Tibial nerve (tissue), 4 donors: ENCODE measurements at places on chromosomes 7 and 10. TPM values are rescaled to one million over a fixed set of nuclear protein-coding genes. Genes with fewer than 3 reads are reported as not detected.

Gene NPSR1
- not detected for total RNA-seq

Gene PRTFDC1
- 0.78 TPM for total RNA-seq

Gene CACNA2D1
- 17.7 TPM for total RNA-seq

Gene SLC13A1
- not detected for total RNA-seq

DNA sequence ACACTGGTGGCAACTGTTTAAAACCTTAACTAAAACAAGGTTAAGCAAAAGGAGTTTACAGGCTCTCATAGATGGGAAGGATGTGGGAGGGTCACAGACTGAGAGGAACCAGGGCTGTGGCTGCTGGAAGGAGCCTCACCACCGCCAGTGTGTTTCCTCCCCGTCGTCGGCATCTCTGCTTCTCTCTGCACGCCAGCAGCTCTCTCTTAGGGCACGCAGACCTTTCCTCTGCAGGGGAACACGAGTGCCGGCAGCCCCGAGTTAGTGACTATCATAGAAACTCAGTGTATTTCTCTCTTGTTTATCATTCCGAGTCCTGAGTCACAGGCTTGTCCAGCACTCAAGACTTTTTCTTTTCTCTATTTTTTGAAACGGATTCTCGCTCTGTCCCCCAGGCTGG is 8.1 kb upstream of the SH2D4B start:
- peaks cover 5% of the 10 kb centered on the region for H3K4me1 ChIP-seq
- H3K27ac ChIP-seq, result no peak overlapping the region
- H3K36me3 ChIP-seq, result no peaks in the 10 kb centered on the region

DNA sequence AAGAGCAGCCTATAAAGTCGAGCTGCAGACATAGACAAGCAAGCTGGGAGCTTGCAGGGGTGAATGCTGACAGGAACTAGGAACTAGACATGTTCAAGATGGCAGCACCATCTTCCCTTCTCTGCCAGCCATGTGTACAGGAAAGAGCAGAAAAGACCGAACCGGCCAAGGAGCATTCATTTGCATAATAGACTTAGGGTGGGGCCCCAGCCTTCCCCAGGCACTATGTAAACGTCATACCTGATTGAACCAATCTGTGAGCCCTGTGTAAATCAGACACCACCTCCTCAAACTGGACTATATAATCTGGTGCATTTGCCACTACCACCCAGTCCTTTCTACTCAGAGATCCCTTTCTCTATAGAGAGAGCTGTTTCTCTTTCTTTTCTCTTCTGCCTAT is 106.9 kb upstream of the FAM3C start:
- H3K27ac ChIP-seq, result no peak overlapping the region
- no peaks in the 10 kb centered on the region for H3K4me1 ChIP-seq
- H3K4me3 ChIP-seq, result no peak overlapping the region
- H3K36me3 ChIP-seq, result no peaks in the 10 kb centered on the region

DNA sequence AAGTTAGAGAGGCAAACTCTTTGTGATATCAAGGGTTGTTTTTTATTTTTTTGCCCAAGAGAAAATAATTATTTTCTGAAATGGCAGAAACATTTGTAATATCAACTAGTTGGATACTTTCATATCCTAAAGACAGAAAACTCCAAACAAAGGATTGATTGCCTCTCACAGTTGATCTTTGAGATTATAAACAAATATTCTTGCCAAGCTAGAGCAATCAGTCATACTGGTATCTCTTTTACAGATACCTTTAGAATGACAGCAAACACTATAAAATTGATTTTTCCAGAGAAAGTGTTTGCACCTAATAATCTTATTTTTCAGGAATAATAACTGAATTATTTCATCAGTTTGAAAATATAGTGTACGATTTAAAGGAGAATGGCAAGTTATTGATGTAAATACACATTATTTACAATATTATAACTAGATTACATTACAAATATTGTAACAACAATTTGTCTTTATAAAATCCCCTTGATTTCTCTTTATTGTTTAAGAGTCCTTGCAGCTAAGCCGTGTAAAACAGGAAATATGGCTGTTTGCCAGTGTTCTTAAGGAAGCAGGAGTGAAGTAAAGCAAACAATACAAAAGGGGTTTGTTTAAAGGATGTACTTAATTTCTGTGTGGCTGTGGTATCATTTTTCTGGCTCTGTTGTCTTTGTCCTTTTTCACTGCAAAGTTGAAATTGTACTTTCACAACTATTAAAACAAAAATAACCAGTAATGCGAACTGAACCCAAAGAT is 58.4 kb downstream of the MAPK8 start:
- DNase-seq, result peak; percentile 5
- no peaks in the 10 kb centered on the region for H3K36me3 ChIP-seq
- H3K27ac ChIP-seq, result no peak overlapping the region
- H3K4me3 ChIP-seq, result no peak overlapping the region
- no peaks in the 10 kb centered on the region for H3K27me3 ChIP-seq

DNA sequence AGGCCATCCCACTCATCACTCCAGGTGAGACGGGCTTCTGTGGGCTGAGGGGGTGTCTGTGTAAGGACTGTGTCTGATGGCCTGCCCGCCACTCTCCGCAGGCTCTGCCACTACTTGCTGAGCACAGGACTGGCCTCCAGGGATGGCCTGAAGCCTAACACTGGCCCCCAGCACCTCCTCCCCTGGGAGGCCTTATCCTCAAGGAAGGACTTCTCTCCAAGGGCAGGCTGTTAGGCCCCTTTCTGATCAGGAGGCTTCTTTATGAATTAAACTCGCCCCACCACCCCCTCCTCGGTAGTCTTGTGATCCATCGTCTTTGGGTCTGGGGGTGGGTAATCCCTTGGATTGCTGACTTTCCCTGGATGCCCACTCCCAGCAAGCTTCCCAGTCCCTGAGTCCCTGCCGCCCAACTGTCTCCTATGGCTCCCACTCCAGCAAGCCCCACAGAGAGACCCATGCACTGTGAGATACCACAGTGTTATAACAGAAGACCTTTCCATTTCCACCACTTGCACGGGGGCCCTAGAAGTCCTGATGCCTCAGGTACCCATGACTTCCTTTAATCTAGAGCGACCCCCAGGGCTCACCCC is 4.7 kb downstream of the FXYD4 start:
- no peaks in the 10 kb centered on the region for H3K27me3 ChIP-seq
- DNase-seq, result no peak
- no peak overlapping the region for H3K27ac ChIP-seq
- no peak overlapping the region for H3K4me3 ChIP-seq
- H3K36me3 ChIP-seq, result no peaks in the 10 kb centered on the region

DNA sequence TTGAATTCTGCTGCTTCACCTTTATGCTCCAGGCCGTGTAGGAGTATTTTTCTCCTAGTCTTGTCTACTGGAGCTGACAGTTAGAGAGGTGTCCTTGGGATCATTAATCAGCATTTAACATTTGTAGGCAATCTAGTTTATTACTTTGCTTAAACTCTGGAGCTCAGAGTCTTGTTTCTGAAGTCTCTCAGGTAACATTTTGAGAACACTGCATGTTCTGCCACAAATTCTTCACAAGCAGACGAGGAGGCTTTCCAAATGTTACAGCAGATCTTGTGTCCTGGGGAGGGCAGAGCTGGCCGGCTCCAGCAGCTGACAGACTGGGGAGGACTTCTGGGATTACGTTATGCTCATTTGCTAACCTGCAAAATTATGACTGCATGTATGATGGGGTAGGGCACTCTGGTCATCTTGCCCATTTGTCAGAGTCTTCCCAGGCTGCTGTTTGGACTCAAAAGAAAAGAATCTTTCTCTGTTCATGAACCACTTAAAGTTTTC is 50.5 kb downstream of the GALNT17 start:
- no peak overlapping the region for H3K27ac ChIP-seq
- no peak overlapping the region for H3K4me3 ChIP-seq
- DNase-seq, result no peak

DNA sequence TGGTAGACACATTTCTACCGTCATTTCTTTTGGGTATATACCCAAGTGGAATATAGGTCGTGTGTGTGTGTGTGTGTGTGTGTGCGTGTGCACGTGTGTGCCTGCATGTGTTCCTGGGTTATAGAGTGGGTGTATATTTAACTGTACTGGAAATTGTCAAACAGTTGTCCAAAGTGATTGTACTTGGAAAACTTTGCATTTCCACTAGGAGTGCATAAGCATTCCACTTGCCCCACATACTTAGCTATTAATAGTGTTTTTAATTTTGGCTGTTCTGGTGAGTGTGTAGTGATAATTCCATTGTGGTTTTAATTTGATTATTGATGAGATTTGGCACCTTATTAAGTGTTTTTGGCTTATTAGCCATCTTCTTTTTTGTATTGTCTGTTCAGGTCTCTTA is 25.9 kb downstream of the TRUB1 start:
- H3K36me3 ChIP-seq, result peaks cover 35% of the 10 kb centered on the region
- no peak for DNase-seq
- no peak overlapping the region for H3K4me3 ChIP-seq
